ENCODE measurements at places on chromosomes 1 and 21.

DNA sequence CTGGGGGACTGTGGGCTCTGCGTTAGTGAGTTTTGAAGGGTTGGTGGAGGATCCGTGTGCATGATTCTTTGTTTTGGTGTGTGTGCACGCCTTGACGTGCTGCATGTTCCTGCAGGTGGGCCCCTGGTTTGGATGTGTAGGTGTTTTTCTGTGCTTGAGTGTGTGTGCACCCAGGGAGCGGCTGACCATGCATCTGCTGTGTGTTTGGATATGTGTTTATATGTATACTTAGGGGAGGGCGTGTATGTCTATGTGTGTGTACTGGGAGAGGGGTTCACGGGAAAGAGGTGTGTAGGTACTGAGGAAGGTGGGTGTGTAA is 1.1 kb downstream of the VANGL2 start:
- DNase-seq = no peak

DNA sequence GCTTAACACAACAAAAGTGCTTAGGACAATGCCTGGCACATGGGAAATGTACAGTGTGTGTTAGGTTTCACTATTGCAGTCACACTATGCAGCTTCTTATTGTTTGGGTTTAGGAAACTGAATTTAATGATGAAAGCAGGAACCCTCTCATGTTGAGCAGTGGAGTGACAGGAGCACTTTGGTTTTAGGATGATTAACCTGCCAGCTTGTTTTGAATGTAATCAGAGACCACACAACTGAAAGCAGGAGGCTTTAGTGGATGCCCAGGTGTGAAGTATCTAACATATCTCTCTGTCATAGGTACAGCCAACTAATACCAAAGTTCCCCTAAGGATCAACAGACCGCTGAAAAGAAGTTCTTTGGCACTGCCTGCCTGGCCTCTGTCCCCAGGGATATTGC is 406.9 kb upstream of the USP24 start:
- no peak for DNase-seq

GRCh38 chr1:169103480-169103893 is 3.0 kb upstream of the ATP1B1 start:
- no peak for DNase-seq

GRCh38 chr1:235275223-235275622 is 52.8 kb downstream of the ARID4B start:
- no peak for DNase-seq

GRCh38 chr1:201119206-201120197 is 7.3 kb upstream of the CACNA1S start:
- no peak for DNase-seq
